Esophagus squamous epithelium (tissue), 5 donors: ENCODE measurements at places on chromosomes 7 and 10.

DNA sequence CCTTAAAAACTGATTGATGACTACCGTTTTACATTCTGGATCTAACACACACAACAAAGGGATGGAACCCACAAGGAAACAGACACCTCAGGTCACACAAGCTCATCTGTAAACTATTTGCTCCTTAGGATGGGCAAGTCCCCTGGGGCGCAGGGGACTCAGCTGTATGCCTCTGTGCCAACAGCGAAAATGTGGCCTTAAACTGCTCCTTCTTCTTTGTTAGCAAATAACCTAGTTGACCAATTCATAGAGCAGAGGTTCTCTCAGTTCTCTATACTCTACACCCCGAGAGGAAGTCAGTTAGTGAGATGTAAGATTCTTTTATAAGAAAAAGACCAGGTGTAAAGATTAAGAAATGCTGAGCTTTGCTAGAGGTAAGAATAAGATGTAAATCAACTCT is 181.9 kb upstream of the PRSS58 start:
- no peak for DNase-seq

DNA sequence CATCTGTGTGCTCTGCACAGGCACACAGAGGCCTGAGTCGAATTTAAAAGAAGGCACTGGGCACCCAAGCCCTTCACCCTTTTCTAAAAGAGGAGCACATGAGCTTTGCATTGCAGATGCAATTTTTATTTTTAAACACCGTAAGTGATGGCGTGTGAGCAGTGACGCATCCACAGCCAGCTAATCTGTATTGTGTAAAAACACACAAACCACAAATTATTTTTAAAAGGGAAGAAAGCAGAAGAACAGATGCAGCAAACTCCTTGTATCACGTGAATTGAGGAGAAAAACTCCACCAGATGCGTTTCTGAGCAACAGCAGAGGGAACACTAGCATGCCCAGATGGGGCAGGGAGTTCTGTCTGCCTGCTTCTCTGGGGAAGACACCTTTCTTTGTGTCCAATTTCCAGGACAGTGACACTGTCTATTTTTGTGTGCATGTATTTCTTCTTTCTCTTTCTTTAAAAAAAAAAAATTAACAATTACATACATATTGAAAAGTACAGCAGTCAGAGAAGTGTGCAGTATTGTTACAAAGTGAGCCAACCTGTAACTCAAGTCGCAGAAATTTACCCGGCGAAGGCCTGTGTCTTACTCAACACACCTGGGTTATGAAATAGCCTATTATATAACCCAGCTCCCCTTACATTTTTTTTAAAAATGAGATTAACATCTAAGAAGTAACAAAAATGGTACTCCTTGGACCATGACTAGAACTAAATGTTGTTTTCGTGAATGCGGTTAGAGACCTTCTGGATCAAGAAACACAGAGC is 39.2 kb downstream of the EEPD1 start:
- DNase-seq, result no peak

- no peak for DNase-seq
These were observed 8.8 kb downstream of the DCLRE1C start for GRCh38 chr10:14945108-14945507.

DNA sequence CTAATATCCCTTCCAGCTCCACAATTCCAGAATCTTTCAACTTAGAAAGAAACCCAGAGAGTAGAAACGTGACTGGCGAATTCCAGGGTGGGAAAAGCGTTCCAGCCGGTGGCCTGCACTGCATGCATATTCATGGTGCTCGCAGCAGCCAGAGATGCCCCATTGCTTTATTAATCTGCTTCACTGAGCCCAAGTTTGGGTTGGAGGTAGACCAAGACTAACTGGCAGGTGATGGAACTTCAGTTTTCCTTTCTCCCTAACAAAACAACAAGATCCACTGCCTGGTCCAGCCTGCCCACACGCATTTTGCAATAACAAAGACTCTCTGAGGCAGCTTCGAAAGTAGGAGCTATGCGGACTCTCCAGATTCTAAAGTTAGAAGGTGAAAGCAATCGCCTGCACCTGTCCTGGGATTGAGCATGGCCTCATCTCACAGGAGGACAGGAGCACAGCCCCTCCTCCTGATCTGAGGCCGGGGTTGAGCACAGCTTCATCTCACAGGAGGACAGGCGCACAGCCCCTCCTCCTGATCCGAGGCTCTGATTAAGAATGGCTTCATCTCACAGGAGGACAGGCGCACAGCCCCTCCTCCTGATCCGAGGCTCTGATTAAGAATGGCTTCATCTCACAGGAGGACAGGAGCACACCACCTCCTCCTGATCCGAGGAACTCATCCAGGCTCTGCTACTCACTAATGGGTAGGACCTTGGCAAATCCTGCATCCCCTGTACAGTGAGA is 127.8 kb upstream of the LANCL2 start:
- DNase-seq, result no peak

- DNase-seq, result peak; percentile 5
These were observed 85.3 kb upstream of the ANKRD1 start for GRCh38 chr10:91006001-91006751.

DNA sequence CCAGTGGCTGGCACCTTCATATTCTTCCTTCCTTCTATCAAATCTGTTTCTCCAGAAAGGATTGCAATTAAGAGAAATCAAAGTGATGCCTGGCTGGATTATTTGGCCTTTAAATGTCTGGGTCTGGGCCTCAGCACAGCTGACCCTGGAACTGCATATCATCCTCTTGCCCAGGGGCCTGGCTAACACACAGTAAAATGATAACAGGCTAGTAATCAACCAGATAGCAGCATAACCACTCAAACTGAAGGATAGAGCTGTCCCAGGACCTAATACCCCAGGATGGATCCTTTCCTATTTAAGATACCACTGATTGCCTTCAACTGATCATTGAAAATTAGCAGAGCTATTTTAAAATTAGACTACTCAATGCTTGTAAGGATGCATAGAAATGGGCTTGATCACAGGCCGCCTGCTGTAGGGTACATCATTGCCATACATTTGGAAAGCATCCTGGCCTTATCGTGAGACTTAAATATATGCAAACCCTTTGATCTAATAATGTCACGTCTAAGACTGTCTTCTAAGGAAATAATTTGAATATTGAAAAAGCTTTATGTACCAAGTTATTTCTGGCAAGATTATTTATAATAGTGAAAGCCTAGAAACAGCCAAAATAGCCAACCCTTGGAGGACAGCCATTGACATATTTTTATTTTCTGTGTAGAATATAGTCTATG is 144.0 kb upstream of the CHST15 start:
- no peak for DNase-seq

DNA sequence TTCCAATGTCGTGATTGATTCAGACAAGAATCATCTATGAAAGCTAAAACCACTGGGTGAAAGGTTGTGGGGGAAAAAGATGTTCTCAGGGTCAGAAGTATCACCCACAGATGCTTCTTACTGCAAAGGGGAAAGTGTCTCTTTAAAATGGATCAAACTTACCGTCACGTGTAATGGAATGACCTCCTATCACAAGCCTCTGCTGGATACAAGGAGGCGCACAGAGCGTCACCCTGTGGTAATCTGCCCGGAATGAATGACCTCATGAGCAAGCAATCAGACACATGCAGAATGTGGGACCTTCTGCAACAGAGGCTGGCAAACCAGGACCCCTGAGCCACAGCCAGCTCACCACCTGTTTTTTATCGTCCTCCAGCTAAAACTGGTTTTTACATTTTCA is 33.0 kb downstream of the WIPF3 start:
- DNase-seq, result no peak

DNA sequence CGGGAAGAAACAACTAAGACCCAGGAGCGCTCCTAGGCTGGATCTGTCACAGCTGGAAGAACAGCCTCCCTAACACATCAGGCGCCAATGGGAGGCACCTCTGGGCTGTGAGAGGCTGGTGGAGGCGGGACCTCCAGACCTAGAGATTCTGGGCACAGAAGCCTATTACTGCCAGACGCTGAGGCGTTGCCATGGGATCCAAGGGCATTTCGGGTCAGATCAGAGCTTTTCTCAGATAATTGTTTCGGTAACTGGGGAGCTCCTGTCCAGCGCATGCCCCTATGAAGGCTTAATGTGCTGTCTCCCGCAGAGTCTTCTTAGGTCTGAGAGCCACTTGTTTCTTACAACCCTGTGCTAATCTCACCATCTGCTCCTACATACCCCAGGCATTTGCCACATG is 339.2 kb downstream of the ZNF716 start:
- DNase-seq, result no peak

GRCh38 chr10:30435073-30435422 is 1.1 kb downstream of the MAP3K8 start:
- no peak for DNase-seq

DNA sequence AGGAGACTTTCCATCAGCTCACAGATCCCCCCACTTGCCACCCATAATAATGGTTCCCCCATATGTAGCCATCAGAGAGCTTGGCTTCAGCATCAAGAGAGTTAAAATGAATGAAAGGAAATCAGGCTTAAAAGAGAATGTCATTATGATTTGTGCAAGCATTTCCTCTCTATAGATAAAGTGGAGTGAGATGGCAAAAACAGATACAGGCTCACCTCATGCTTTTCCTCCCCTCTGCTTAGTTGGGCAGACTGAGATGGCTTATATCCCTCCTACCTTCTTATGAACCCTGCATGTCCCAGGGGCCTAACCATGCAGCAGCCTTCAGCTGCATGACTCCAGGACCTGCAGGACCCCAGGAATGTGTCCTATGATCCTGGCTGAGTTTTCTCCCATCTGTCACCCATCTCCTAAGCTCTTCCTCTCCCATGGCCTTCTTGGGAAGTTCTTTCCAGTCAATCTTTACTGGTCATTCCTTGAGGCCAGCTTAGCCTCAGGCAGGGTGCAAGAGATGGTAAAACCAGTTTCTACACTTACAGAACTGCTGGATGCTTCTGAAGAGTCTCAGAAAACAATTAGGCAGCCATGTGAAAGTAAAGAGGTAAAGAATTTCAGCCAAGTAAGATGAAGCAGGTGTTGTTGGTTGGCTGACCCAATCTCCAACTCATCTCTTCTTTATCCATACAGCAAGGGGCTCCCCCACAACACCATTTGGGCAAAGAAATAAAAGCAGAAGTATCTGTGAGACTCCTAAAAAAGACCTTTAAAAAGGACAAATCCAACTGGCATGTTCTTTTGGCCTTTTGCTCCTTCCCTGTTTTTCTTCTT is 159.7 kb downstream of the RTKN2 start:
- DNase-seq, result no peak
